AG20443 (cell line): ENCODE measurements at places on chromosomes 2 and 18.

- DNase-seq = no peak
Measured at GRCh38 chr18:45493830-45494229, 121.4 kb upstream of the SLC14A2 start.

- DNase-seq = no peak
Measured at GRCh38 chr2:166361351-166362153, 14.2 kb downstream of the SCN9A start.

- DNase-seq = no peak
Measured at GRCh38 chr2:190649798-190650390, 1.0 kb downstream of the NAB1 start.

GRCh38 chr2:164960159-164960558, 4.8 kb upstream of the SLC38A11 start:
- no peak for DNase-seq

GRCh38 chr2:238947920-238948710, 100.2 kb downstream of the TWIST2 start:
- DNase-seq = peak; percentile 89

GRCh38 chr18:48238636-48239035, 170.5 kb downstream of the ZBTB7C start:
- DNase-seq = no peak

DNA sequence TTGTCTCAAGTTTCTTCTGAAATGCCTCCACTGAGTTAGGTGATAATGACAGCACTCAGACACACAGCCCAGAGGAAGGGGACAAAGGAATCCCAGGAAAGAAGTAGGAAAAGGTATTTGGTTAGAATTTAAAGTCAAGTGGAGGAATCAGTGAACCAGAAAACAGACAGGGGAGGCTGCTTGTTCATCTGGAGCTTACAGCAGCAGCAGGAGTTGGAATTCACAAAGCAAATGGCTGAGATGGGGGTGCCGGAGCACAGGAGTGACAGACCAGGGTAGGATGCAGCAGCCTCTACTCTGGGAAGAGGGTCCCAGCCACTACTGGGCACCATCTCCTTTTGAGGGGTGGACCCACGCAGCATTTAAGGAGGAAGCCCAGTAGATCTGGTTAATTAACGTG, 104.8 kb downstream of the ST6GAL2 start:
- DNase-seq = no peak

DNA sequence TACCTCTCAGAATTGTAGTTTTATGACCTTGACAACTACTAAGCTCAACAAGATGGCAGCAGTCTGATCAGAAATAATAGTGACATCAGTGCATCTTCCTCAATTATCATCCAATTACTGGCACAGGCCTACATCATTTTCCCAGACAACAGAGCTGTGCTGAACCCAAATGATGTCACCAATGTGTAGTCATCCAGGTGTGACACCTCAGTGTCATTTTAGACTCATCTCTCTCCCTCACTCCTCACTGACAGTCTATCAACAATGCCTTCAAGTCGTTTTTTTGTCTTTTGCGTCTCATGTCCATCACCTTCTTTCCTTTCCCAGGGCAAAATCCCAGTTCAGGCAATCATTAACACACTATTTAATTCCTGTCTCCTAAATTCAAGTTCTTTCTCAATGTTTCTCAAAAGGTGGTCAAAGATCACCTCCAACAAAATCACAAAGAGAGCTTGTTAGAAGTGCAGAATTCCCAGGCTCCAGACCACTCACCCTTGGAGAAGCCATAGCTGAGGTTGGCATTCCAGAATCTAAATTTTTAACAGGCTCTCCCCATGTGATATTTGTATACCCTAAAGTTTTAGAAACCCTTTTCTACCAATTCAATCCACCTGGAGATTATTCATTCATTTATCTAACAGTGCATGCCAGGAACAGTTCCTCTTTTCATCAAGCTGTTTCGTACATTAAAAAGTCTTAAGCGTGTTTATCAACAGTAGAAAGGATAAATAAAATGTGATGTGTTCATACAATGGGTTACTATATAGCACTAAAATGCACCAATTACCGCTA, 125.3 kb upstream of the KLF7 start:
- DNase-seq = no peak

DNA sequence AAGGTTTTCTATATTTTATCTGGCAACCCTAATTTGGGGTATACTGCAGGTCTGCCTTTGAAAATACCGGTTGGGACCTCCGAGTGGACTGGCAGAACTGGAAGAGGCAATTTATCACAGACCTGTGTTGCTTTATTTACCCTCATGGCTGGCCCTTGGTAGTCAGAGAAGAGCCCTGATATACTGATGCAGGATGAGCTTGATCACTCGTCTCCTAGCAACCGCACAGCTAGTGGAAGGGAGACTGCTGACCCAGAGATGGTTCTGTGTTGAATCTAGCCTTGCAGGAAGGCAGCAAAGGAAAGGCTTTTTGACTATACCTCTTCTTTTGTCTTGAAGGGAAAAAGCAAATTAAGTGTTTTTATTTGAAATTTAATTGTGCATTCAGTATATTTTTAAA, 154.7 kb downstream of the EML6 start:
- DNase-seq = no peak

DNA sequence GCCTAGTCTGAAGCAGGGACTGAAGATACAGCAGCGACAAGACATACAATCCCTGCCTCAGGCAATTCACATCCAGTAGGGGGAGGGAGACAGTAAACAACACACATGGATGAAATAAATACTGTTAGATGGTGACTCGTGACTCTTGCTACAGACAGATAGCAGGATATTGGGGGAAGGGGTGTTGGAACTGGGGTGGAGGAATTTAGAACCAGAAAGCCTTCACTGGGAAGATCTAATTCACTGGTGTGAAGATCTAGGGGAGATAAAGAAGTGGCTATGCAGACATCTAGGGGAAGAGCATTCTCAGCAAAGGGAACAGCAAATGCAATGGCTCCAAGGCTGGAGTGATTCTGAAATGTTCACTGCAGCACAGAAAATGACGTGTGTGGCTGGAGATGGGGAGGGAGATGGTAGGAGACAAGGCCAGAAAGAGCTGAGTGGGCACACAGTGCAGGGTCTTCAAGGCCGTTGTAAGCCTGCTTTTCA, 52.6 kb upstream of the TMEM163 start:
- no peak for DNase-seq

DNA sequence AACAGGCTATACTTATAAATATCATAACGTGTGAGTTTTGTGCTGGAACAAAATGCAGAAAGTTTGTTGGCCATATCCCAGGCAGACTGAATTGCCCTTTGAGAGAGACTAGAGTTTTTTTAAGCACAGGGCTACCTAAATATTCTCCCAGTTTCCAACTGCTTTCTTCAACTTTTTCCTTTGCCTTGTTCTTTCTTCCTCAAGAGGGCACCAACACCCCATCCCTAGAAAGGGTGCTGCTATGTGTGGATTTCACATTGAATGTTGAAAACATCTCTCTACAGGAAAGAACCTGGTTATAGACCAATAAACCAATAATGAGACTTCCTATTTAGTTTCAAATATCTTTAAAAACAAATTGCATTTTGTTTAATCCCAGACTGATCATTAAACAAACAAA, 87.9 kb downstream of the ICOS start:
- DNase-seq = peak; percentile 33

DNA sequence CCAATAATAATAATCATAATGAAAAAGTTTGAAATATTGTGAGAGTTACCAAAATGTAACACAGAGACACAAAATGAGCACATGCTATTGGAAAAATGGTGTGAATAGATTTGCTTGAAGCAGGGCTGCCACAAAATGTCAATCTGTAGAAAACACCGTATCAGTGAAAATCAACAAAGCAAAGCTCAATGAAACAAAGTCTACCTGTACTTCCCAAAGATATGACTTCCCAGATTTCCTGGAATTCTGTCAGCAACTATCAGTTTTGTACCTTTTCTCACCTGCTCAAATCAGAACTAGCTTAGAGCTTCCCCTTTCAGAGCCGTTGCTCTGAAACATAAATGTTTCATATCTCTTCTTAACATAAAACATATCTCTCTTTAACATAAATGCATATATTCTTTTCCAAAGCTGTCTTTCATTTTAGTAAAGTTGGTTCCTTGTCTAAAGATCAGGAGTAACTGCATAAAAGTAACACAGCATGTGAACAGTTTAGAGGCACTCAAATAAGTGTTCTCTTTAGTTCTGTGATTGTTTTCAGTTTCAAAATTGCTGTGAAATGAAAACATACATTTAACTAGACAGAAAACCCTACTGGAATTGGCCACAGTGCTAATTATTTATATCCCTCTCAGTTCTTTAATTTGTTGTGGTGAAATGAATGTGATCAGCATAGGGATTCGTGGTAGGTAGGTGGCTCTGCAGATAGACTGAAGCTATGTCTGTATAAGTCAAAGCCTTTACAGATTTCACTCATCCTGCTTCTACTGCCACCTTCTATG, 262.5 kb downstream of the KCNJ3 start:
- DNase-seq = no peak

- no peak for DNase-seq
Measured at GRCh38 chr2:223969856-223970255, 12.6 kb downstream of the MRPL44 start.

- no peak for DNase-seq
Measured at GRCh38 chr2:132703396-132703795, 33.4 kb upstream of the LYPD1 start.

GRCh38 chr2:43305012-43305411, 78.6 kb upstream of the ZFP36L2 start:
- DNase-seq = peak; percentile 36

DNA sequence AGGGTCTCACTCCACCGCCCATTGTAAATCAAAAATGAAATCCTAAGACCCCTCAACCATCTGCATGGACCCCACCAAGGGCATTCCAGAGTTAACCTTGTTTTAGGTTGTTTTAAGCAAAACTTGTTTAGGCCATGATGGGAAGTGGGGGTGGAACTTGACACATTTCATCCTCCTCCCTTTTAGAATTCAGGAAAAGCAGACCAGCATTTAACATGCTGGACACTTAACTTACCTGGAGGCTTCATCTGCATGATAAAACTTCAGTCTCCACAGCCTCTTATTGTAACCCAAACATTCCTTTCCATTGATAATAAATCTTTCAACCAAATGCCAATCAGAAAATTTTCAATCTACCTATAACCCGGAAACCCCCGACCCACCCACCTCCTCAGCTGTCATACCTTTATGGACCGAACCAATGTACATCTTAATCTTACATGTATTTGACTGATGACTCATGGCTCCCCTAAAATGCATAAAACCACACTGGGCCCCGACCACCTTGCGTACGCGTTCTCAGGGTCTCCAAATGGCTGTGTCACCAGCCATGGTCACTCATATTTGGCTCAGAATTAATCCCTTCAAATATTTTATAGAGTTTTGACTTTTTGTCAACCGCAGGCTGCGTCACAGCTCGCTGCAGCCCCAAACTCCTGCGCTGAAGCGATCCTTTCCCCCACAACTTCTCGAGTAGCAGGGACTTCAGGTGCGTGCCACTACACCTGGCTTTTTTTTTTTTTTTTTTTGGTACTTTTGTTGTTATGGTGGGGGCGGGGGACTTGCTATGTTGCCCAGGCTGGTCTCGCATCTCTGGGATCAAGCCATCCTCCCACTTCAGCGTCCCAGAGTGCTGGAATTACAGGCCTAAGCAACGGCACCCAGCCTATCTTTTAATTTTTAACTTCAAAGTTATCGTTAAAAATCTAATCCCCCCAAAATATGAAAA, 917 bp downstream of the MPPE1 start:
- no peak for DNase-seq

DNA sequence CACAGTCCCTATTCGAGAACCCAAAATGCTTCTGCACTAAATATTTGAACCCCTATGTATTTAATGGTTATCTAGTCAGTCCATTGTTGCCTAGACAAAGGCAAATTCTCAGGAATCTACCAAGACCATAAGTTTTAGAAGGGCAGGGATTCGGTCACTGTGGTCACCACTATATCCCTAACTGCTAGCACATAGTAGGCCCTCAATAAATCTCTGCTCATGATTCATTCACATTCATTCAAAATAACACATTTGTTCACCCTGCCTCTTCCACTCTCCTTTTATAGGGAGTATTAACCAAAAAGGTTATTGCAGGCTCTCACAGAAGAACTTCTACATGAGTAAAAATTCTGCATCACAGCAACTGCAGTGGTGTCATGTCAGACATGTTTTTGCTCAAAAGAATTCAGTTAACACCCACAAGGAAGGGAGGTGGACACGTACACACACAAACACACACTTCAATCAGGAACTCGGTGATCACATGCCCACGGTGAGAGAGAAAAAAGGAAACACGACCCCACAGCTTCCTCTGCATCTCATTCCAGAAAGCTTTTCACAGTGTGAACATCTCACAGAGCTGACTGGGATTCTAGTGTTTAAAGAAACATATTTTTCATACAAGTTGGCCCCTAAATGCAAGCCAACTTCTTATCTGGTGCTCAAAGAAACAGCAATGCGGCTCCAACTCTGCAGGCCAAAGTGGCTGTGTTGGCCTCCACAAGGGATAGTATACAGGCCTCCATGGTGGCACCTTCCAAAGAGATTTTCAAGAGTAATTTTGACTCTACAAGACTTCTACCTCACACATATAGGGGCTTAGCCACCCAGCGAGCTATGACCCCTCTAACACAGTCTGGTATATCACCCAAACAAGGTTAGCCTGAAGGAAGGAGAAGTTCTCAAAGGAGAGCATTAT, 98.0 kb downstream of the ANKRD44 start:
- DNase-seq = no peak

DNA sequence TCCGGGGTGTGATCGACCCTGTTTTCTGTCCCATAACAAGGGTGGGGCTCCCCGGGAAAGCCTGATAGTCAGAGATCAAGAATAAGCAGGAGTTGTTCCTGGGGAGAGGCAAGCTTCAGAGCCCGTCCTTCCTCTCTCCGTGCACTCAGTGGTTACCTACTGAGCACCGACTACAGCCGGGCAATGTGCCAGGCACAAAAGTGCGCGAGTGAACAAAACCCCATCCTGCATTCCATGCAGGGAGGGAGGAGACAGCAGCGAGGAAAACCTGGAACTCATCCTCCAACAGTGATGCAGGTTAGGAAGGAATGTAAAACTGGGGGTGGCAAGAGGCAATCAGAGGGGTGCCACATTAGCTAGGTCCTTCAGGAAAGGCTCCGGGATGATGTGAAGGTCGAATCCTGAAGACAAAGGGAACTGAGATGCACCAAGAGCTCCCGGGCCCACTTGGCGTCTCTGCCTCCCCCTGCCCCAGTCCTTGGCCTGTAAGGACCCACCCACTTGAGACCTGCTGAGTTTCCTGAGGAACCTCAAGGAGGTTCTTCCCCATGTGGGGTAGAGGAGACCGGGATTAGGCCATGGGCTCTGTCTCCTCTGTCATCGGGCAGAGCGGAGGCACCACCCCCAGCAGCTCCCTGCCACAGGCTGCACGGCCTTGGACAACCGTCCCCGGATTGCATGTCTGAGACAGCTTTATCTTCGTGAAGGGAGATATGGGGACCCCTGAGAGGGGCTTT, 198.2 kb downstream of the NDUFA10 start:
- DNase-seq = no peak

DNA sequence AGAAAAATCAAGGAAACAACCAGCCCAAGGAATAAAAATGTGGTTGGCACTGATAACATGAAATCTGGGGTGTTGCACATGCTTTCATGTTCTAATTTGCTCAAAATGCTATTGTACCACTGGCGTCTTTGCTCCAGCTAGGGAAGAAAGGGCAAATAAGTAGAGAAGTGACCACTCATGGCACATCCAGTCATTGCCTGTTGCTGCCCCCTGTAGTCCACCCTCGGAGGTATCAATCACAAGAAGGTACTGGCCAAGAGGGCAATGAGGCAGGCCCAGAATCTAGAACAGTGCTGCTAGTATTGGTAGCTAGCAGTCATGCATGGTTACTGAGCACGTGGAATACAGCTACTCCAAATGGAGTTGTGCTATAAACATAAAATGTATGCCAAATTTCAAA, 213.4 kb downstream of the CDCA7 start:
- no peak for DNase-seq

- no peak for DNase-seq
Measured at GRCh38 chr2:160596441-160596840, 102.8 kb upstream of the RBMS1 start.

GRCh38 chr2:230128623-230129342, 60.1 kb upstream of the SLC16A14 start:
- peak; percentile 57 for DNase-seq
